ENCODE measurements at places on chromosomes 12 and 14.

DNA sequence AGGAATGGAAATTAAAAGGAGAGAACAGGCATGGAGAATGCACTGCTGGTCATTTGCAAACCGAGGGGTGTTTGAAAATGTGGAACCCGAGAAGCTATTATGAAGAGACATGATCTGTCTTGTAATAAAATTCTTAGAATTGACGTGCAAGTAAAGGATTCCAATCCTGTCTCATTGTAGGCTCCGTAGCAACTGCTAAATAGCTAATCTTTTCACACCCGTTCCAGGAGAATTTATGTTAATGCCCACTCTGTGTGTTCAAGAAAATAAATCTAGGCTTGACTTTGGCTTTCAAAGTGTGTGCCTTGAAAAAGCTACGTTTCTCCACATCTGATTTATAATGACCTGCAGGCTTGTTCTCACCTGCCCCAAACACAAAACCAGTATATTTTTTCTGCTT, 380.9 kb downstream of the GLT1D1 start:
- DNase-seq = no peak

GRCh38 chr12:129331356-129332085, 478.2 kb downstream of the GLT1D1 start:
- DNase-seq = no peak

DNA sequence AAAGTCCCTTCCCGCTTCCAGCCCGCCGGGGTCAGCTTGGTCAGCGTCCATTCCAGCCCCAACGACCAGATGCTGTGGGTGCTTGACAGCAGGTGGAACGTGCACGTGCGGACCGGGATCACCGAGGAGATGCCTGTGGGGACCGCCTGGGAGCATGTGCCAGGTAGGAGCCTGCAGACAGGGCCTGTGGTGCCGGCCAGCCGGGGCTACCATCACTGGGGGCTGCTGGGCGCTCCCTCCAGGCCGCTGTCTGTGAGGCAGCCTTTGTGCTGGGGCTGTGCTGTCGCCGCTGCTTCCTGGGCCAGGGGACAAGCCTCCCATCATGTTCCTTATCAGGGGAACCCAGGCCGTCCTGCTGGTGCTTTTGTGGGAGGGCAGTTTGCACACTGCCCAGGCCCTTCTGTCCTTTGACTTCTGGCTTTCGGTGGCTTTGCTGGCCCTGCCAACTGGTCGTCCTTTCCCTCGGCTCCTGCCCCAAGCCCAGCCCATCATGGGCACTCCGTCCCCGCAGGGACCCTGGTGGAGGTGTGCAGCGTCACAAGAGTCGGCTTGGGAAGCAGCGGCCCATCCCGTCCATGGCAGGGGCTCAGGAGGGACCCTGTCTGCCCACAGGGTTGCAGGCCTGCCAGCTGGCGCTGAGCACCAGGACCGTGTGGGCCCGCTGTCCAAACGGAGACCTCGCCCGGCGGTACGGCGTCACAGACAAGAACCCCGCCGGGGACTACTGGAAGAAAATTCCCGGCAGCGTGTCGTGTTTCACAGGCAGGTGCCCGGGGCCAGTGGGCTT, 12.4 kb downstream of the ANKRD9 start:
- DNase-seq = no peak

DNA sequence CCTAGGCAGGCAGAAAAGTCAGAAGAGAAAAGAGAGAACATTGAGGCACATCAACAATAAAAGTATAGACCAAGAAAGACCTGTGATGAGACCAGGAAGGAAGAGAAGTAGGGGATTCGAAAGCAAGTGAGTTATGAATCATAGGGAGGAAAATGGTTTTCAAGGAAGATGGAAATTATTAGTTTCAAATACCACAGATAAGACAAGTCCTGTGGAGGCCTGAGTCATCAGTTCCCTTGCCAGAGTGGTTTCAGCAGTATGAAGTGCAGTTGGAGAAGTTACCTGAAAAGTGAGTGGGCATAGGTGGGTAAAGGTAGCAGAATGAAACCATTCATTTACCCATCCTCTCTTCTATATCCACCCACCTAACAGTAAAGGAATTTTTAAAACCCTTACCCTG, 25.2 kb upstream of the TSPAN8 start:
- DNase-seq = no peak

GRCh38 chr12:53645165-53645564, 19.0 kb upstream of the ATF7 start:
- no peak for DNase-seq

DNA sequence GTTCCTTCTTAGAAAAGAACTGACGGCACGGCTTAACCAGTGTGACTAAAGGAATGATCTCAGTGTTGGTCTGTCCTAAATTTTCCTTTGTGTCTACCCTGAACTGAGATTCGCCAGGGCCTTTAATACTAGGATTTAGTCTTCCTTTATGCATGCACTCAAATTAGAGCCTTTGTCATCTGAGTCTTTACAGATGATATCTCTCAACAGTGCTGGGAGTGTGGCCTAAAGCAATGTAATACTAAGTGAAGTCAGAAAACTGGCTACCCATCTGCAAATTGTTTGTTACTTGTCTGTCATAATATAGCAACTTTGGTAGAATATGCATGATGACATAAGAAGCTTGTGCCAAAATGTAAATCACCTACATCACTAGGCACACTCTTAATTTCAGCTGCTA, 95.4 kb downstream of the PTPRO start:
- DNase-seq = no peak

GRCh38 chr12:79187032-79187431, 322.5 kb downstream of the SYT1 start:
- no peak for DNase-seq

Data from AG08396 (cell line).